ENCODE measurements at places on chromosomes 11 and 22. TPM values are rescaled to one million over a fixed set of nuclear protein-coding genes. Genes with fewer than 3 reads are reported as not detected.

Gene OR56B4
- not detected for total RNA-seq

Gene MTMR2
- 54.3 TPM for total RNA-seq

Gene SERPING1
- total RNA-seq = 131 TPM

Gene IL18
- 7.8 TPM for total RNA-seq

Gene FLRT1
- 6.7 TPM for total RNA-seq

Gene CTTN
- total RNA-seq = 103 TPM

Gene KRTAP5-1
- total RNA-seq = not detected

Gene OR52L1
- not detected for total RNA-seq

DNA sequence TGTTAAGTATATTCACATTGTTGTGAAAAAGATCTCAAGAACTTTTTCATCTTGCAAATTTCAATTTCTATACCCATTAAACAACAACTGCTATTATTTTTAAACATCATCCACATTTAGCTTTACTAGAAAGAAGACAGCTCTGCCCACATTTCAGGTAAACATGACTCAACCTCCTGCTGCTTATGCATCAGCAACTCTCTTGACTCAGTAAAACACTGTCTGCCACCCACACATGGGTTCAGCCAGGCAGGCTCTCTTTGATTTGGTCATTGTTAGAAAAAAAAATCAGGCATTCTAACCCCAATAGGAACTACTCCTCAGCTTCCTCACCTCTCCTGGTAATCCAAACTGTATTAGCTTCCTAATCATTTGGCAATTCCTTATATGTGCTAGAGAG is 5.1 kb upstream of the ENDOD1 start:
- no peak for DNase-seq

- DNase-seq = no peak
Observed at GRCh38 chr11:28209906-28210305, 101.7 kb downstream of the METTL15 start.

GRCh38 chr11:92340839-92341238 is 116.2 kb downstream of the FAT3 start:
- DNase-seq = no peak

- no peak for DNase-seq
Observed at GRCh38 chr11:21838427-21838826, 354.5 kb upstream of the ANO5 start.

- no peak for DNase-seq
Observed at GRCh38 chr11:60756307-60757032, at the start of gene MS4A15. Gene MS4A15, plus strand, starts transcription at chr11:60756867. Its CDS starts 6,867 bp downstream, at chr11:60763734.

DNA sequence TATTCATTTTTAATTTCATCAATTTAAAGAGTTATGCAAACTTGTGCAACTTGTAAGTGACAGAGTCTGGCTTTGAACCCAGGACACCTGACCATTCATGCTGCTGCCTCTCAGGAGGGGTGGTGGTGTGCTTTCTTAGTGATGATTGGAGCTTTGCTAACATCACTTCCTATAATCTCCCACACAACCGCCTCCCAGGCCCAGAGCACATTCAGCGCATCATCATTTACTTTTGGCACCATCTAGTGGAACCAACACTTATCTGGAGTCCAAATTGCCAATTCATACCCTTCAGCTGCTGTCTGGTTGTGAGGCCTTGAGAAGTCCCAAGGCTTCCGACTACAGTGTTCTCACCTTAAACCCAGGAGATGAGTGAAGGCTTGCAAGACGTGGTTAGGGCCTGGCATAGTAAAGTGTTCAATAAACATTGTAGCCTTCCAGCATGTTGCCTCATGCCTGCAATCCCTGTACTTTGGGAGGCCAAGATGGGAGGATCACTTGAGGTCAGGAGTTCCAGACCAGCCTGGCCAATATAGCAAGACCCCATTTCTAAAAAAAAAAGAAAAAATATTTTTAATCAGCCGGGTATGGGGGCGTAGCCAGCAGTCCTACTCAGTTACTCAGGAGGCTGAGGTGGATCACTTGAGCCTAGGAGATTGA is 1.1 kb upstream of the TTLL1 start:
- DNase-seq = peak; percentile 95

- peak; percentile 78 for DNase-seq
Observed at GRCh38 chr11:133414506-133414905, 117.8 kb downstream of the OPCML start.

DNA sequence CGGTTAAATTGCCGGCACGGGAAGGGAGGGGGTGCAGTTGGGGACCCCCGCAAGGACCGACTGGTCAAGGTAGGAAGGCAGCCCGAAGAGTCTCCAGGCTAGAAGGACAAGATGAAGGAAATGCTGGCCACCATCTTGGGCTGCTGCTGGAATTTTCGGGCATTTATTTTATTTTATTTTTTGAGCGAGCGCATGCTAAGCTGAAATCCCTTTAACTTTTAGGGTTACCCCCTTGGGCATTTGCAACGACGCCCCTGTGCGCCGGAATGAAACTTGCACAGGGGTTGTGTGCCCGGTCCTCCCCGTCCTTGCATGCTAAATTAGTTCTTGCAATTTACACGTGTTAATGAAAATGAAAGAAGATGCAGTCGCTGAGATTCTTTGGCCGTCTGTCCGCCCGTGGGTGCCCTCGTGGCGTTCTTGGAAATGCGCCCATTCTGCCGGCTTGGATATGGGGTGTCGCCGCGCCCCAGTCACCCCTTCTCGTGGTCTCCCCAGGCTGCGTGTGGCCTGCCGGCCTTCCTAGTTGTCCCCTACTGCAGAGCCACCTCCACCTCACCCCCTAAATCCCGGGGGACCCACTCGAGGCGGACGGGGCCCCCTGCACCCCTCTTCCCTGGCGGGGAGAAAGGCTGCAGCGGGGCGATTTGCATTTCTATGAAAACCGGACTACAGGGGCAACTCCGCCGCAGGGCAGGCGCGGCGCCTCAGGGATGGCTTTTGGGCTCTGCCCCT is 529 bp upstream of the CCND1 start:
- no peak for DNase-seq

- DNase-seq = peak; percentile 29
Observed at GRCh38 chr11:14500181-14500651, 605 bp upstream of the COPB1 start.

- DNase-seq = no peak
Observed at GRCh38 chr11:45796461-45796861, 8.5 kb upstream of the SLC35C1 start.

GRCh38 chr11:44747836-44748235 is 21.1 kb downstream of the TSPAN18 start:
- DNase-seq = no peak

DNA sequence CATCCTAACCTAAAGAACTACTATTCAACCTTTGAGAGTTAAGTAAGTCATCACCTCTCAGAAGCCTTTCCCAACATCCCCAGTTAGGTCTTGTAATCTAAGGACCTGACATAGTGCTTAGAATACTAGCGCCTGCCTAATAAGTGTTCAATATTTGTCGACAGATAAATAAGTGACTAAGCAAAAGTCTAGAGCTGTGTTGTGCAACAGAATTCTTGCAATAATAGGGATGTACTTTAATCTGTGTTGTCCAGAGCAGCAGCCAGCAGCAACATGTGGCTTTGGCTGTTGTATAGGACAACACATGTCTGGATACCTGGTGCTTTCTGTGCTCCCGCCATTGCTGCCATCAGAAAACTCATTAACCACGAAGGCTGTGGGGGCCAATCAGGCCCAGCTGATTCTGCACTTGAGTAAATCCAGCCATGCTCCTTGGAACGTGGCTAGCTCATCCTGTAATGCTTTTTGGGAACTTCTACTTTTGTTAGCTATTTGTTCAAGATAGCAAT is 66.8 kb upstream of the NTM start:
- DNase-seq = no peak

GRCh38 chr11:21614961-21615360 is 577.9 kb upstream of the ANO5 start:
- no peak for DNase-seq

- DNase-seq = no peak
Observed at GRCh38 chr11:119991669-119992068, 146.2 kb downstream of the TRIM29 start.

DNA sequence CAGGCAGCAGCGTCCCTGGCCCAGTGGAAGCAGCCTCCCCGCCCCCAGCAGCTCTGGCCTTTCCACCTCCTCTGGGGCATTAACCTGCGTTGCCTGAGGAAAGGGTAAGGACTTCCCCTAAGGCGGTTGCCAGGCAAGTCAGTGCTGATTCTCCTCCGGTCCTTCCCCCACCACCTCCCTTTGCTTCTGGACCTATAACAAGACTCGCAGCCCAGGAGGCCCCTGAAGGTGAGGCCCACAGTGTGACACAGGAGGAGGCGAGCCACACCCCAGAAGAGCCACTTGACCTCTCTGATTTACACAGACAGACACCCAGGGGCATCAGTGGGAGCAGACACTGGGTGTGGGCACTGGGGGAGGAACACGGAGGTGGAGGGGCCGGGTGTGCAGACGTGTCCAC is 35.4 kb downstream of the ASCL2 start:
- DNase-seq = no peak

GRCh38 chr11:10632483-10632882 is 61.1 kb downstream of the IRAG1 start:
- no peak for DNase-seq

DNA sequence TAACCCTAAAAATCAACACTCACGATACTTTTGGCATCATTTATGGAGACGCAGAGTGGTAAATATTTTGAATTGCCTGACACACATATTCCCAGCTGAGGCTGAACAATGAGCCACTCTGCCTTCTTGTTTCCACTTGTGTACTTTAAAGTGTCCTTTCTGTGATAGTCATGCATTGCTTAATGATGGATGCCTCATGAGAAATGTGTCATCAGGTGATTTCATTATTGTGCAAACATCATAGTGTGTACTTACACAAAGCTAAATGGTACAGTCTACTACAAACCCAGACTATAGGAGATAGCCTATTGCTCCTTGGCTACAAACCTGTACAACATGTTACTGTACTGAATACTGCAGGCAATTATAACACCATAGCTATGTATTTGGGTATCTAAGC is 44.2 kb downstream of the MRE11 start:
- no peak for DNase-seq
